ENCODE measurements at places on chromosomes 16 and 17. TPM values are rescaled to one million over a fixed set of nuclear protein-coding genes. Genes with fewer than 3 reads are reported as not detected.

- peak overlapping the region; percentile 88 for H3K27ac ChIP-seq
- peaks cover 28% of the 10 kb centered on the region for H3K4me1 ChIP-seq
- H3K27me3 ChIP-seq: peaks cover 64% of the 10 kb centered on the region
- no peak for DNase-seq
Measured at GRCh38 chr16:54928016-54928356, 2.7 kb upstream of the IRX5 start.

- DNase-seq: no peak
- no peaks in the 10 kb centered on the region for H3K36me3 ChIP-seq
- H3K4me3 ChIP-seq: no peak overlapping the region
- H3K4me1 ChIP-seq: peaks cover 18% of the 10 kb centered on the region
- peaks cover 9% of the 10 kb centered on the region for H3K27me3 ChIP-seq
Measured at GRCh38 chr17:4769628-4770027, 2.1 kb upstream of the TM4SF5 start.

Gene SLC12A3
- total RNA-seq: not detected

DNA sequence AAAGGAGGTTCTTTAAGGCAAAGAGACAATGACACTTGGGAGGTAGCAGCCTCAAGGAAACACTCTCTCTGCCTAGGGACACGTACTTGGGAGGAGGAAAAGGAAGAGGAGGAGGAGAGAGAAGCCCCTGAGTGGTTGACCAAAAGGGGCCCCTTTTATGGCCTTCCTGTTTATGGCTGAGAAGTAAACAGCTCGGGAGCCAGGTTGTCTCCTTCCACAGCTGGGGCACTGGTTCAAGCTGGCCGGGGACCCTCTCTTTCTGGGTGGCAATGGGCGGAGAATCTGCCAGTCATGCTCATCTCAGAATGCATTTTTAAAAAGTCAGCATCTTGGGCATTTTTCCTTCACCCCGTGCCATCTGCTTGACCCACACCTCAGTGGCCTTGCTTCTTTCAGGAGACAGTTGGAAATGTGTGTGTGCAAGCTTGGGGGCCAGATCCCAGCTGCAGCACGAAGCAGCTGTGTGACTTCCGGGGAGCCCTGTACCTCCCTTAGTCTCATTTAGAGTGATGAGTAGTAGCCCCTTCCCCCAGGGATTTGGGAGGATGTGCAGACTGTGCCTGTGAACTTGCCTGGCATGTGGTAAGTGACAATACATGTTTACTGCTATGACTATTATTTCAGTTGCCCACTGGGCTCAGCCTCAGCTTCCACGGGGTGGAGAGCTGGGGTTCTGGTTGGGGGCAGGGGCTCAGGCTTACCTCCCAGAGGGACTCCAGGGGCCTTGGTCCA lies 33.8 kb upstream of the SALL1 start:
- H3K27ac ChIP-seq: no peak overlapping the region
- DNase-seq: no peak
- H3K36me3 ChIP-seq: no peaks in the 10 kb centered on the region

DNA sequence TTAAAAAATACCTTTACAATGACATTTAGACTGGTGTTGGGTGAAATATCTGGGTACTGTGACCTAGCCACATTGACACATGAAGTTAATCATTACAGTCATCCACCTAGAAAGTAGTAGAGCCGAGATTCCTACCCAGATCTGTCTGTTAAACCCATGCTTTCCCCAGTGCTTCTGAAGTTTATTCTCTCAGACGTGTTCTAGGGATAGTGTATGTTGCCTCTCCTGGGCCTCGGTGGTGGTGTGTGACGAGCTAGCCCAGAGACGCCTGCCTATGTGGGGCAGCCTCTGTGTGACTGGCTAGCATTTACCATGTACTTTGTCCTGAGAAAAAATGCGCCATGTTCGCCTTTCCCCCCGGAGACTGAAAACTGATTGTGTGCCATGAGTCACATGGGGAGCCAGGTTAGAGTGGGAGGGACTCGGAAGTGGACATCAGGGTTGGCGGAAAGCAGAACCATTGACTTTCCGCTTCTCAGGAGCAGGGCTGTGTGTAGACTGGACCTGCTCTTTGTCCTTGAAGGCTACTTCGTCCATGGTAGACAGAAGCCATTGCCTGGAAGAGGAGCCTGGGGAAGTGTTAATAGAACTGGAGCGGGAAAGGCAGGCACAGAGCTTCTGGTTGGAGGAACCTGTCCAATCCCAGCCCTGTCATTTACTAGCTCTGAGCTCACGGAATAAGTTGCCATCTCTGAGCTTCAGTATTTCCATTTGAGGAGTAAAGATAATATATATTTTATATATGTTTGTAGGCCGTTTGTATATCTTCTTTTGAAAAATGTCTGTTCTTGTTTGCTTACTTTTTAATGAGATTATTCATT lies 235.5 kb downstream of the SNX29 start:
- no peaks in the 10 kb centered on the region for H3K4me1 ChIP-seq
- no peak overlapping the region for H3K27ac ChIP-seq
- DNase-seq: no peak
- H3K4me3 ChIP-seq: no peak overlapping the region
- H3K36me3 ChIP-seq: peaks cover 2% of the 10 kb centered on the region
- H3K27me3 ChIP-seq: no peaks in the 10 kb centered on the region

Gene TNFRSF13B
- not detected for total RNA-seq

DNA sequence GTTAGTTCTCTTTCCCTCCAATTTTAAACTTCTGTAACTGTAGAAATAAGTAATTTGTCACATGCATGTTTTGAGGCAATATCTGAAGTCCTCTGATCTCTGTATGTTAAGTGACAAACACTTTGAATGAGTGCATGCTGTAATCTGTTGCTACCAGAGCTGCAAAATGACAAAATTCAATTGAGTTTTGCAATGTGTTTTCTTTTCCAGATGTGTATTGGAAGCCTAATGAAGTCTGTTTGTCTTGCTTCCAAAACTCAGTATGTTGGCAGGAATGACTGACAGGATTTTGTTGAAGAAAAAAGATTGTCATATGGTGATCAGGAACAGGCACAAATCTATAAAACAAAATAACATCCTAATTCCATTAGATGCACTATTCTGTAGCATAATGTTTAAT lies 561.6 kb upstream of the CDH8 start:
- no peak overlapping the region for H3K4me3 ChIP-seq
- H3K4me1 ChIP-seq: no peaks in the 10 kb centered on the region
- H3K36me3 ChIP-seq: no peaks in the 10 kb centered on the region
- H3K27ac ChIP-seq: no peak overlapping the region
- no peak for DNase-seq

DNA sequence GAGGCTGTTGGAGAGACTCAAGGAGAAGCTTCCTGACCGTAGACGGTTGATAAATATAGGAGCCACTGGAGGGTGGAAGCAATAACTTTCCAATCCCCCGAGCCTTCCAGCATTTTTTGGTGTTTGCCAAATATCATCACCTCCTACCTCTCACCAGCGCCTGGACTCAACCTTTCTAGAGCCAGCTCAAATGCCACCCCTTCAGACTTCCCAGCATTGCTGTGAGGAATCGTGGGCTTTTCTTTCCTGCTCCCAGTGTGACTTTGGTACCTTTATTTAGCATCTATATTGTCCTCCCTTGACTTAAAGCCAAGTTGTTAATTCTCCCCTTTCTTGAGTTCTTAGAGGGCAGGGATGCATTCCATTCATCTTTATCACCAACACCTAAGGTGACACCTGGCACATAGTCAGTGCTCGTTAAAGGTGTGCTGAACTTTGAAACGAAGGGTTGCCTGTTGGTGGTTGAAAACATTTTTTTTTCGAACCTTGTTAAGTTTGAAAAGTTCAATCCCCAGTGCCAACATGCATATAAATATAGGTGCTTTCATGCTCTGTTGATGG lies 35.3 kb upstream of the CCR7 start:
- H3K27me3 ChIP-seq: no peaks in the 10 kb centered on the region
- DNase-seq: no peak
- no peak overlapping the region for H3K4me3 ChIP-seq
- H3K36me3 ChIP-seq: peaks cover 38% of the 10 kb centered on the region
- peak overlapping the region; percentile 100 for H3K27ac ChIP-seq

DNA sequence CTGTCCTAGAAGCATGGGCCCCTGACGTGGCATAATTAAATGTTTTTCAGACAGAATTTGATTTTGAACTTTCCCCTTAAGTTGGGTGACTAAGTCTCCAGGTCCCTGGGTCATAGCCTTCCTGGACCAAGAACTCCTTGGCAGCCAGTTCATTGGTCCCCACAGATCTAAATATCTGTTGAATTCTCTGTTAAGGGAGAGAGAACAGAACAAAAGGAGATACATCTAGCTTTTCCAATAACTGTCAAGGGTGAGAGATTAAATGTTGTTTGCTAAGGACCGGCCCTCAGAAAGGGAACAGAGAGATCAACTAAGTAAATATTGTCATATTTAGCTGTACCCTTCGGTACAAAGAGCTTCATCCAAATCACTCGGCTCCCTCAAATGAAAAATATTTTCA lies 78.2 kb upstream of the NOL11 start:
- H3K27me3 ChIP-seq: no peaks in the 10 kb centered on the region
- H3K27ac ChIP-seq: no peak overlapping the region
- no peaks in the 10 kb centered on the region for H3K4me1 ChIP-seq
- H3K4me3 ChIP-seq: no peak overlapping the region
- DNase-seq: no peak

GRCh38 chr17:60135951-60136666 lies 13.7 kb upstream of the CA4 start:
- peaks cover 5% of the 10 kb centered on the region for H3K36me3 ChIP-seq
- H3K27me3 ChIP-seq: peaks cover 38% of the 10 kb centered on the region

Gene CCL7
- not detected for total RNA-seq

DNA sequence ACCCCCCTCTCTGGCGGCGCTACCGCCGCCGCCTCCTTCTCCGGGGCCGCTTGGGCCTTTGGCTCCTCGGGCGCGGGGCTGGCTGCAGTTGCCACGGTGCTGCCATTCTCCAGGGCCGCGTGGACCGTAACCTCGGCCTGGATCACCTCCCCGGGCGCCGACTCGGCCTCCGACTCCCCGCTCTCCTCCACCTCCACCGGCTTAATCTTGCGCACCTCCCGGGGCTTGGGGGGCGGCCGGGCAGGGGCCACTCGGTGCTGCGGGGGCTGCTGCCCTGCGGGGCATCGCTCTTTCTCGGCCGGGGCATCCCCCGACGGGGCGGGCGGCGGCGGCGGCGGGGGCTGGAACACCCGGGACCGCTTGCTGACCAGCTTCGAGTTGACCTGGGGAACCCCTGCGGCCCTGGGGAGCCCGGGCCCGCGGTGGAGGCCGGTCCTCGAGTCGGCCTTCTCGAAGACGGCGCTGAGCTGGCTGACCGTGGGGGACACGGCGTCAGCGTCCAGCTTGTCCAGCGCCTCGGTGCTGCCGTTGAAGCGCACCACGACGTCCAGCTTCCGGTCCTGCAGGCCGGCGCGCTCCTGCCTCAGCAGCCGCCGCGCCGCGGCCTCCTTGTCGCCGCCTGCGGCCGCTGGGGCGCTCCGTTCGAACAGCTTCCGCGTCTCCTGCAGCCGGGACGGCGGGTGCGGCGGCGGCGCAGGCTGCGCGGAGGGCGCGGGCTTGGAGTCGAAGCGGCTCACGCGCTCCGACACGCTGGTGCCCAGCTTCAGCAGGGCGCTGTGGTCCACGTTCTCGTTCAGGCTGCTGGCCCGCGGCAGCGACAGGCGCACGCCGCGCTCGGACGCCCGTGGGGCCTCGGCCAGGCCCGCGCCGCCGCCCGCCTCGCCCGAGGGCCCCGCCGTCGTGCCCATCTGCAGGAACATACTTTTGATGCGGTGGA lies 792 bp downstream of the PPP1R9B start:
- H3K4me1 ChIP-seq: peaks cover 49% of the 10 kb centered on the region
- H3K36me3 ChIP-seq: peaks cover 28% of the 10 kb centered on the region
- H3K4me3 ChIP-seq: peak overlapping the region; percentile 93
- peak overlapping the region; percentile 80 for H3K27ac ChIP-seq
- peak; percentile 57 for DNase-seq

Gene IGSF6
- total RNA-seq: 0.25 TPM

GRCh38 chr16:64475627-64476351 lies 646.1 kb downstream of the CDH11 start:
- H3K27ac ChIP-seq: no peak overlapping the region
- no peaks in the 10 kb centered on the region for H3K27me3 ChIP-seq
- no peaks in the 10 kb centered on the region for H3K36me3 ChIP-seq
- DNase-seq: no peak
- no peak overlapping the region for H3K4me3 ChIP-seq

DNA sequence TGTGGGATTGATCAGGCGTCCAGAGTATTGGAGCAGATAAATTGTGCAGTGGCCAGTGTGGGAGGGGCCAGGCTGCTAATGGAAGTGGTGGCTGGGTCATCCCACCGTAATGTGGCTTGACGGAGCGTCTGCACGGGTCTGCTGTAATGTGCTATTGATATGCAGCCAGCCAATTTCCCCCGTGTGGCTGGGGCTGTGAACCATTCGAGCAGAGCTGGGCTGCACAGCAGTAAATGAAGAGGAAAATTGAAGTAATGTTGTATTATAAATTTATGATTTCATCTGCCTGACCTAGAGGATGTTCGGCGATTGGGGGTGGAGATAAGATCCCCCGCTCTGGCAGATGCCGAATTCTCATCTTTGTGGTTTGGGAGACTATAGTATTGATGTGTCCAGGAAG lies 121.5 kb downstream of the CCDC182 start:
- H3K4me3 ChIP-seq: no peak overlapping the region
- no peaks in the 10 kb centered on the region for H3K27me3 ChIP-seq
- no peak for DNase-seq
- H3K36me3 ChIP-seq: peaks cover 13% of the 10 kb centered on the region

Gene FOXJ1
- 0.20 TPM for total RNA-seq

Gene CHST4
- not detected for total RNA-seq

- H3K4me3 ChIP-seq: no peak overlapping the region
- no peaks in the 10 kb centered on the region for H3K27me3 ChIP-seq
- H3K4me1 ChIP-seq: no peaks in the 10 kb centered on the region
Measured at GRCh38 chr16:57957673-57958392, 13.1 kb downstream of the CNGB1 start.

DNA sequence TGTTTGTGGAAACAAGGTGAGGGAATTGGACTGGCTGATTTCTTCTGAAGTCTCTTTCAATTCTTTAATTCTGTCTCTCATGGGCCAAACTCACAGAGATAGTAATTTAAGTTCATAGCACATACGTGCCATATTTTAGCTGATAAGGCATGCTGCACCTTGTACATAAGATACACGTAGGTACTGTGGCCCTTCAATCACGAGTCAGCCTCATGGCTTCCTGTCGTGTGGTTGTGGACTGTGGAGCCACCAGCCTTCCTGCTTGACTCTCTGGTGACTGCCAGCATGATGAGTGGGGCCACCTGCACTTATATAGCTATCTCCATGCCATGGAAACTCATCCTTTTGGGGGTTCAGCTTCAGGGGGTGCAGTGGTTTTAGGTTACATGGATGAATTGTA lies 25.1 kb downstream of the KSR1 start:
- H3K27ac ChIP-seq: peak overlapping the region; percentile 86
- H3K27me3 ChIP-seq: no peaks in the 10 kb centered on the region
- peaks cover 11% of the 10 kb centered on the region for H3K36me3 ChIP-seq
- peak; percentile 80 for DNase-seq

Gene ZG16B
- total RNA-seq: 3.1 TPM

GRCh38 chr17:75476752-75477489 lies 20.5 kb downstream of the TMEM94 start:
- no peak overlapping the region for H3K4me3 ChIP-seq
- no peaks in the 10 kb centered on the region for H3K27me3 ChIP-seq
- no peaks in the 10 kb centered on the region for H3K4me1 ChIP-seq
- no peak for DNase-seq
- H3K27ac ChIP-seq: peak overlapping the region; percentile 57

GRCh38 chr16:57001026-57001679 lies 11.8 kb downstream of the NLRC5 start:
- H3K36me3 ChIP-seq: peaks cover 77% of the 10 kb centered on the region
- H3K4me3 ChIP-seq: no peak overlapping the region
- H3K27ac ChIP-seq: peak overlapping the region; percentile 86
- H3K4me1 ChIP-seq: peaks cover 94% of the 10 kb centered on the region
- no peaks in the 10 kb centered on the region for H3K27me3 ChIP-seq

GRCh38 chr17:36947922-36948716 lies 635 bp upstream of the AATF start:
- H3K27me3 ChIP-seq: peaks cover 45% of the 10 kb centered on the region
- H3K4me3 ChIP-seq: peak overlapping the region; percentile 95
- peak overlapping the region; percentile 96 for H3K27ac ChIP-seq
- DNase-seq: no peak
